A375 (cell line): ENCODE measurements at places on chromosomes 16 and 17. TPM values are rescaled to one million over a fixed set of nuclear protein-coding genes. Genes with fewer than 3 reads are reported as not detected.

ZG16B gene
- total RNA-seq: 0.45 TPM in 1 of 2 replicates, not detected in the other

ZNF598 gene
- 59.6 and 76.5 TPM in 2 replicates for total RNA-seq

VMO1 gene
- 0.26 TPM in 1 of 2 replicates, not detected in the other for total RNA-seq

DNAH9 gene
- 14.9 and 17.8 TPM in 2 replicates for total RNA-seq

RAB26 gene
- 9.0 and 16.0 TPM in 2 replicates for total RNA-seq

ZNF267 gene
- 9.5 and 16.3 TPM in 2 replicates for total RNA-seq

KRTAP17-1 gene
- total RNA-seq: not detected in 2 replicates

PHF12 gene
- 23.2 and 23.6 TPM in 2 replicates for total RNA-seq
